ENCODE measurements at places on chromosomes 11 and 22. TPM values are rescaled to one million over a fixed set of nuclear protein-coding genes. Genes with fewer than 3 reads are reported as not detected.

- DNase-seq: no peak
Observed at GRCh38 chr11:67291481-67292381, 2.6 kb downstream of the ANKRD13D start.

DNA sequence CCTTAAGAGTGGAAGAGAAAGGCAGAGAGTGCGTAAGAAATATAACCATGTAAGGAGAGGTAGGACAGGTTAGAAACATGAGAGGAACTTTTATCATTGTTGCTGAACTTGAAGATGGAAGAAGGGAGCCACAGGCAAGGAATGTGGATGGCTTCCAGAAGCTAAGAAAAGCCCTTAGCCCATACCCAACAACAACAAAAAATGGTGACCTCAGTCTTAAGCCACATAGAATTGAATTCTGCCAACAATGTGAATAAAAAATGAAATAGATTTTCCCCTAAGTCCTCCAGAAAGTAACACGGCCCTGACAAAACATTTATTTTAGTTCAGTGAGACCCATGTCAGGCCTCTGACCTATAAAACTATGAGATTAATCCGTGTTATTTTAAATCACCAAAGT lies 767.3 kb downstream of the FAM181B start:
- no peak for DNase-seq

Gene CYP2R1
- 17.3 TPM for total RNA-seq

- no peak for DNase-seq
Observed at GRCh38 chr11:46299451-46299961, 22.0 kb downstream of the CREB3L1 start.

DNA sequence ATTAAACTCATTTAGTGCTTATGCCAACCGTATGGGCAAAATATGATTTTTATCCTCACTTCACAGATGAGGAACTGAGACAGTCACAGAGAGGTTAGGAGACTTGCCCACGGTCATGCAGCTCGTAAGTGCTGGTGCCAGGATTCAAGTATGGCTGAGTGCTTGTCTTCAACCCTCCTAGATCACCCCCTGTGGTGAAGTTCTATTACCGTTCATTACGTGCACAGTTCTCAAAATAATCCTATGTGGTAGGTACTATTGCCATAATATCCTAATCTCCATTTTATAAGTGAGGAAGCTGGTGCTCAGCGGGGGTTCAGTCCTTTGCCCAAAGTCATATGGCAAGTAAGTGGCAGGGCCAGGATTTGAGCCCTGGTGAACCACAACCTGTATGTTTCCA lies 1.5 kb downstream of the MIEF1 start:
- no peak for DNase-seq

DNA sequence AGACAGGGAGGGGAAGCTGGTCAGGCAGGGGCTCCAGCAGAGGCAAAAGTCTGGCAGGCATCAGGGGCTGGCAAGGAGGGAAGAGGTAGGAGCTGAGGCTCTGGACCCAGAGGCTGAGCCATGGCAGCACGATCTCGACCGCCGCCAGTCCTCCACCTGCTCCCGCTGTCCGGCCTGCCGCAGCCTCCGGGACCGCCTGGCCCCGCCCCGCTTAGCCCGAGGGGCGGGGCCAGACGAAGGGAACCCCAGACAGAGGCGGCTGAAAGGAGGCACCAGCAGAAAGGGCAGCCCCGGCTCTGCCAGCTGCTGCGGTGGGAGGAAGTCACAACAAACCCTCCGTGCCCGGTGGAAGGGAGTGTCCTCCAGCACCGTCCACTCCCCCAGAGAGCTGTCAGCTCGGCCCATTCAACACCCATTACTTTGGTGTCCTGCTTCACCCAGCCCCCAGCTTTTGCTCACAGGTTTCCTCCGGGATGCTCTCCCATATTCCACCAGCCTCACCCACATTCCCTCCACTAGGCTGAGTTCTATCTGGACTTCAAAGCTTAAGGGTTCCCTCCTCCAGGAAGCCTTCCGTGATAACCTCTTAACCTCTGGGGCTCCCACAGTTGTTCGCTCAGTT lies at the start of gene MFNG:
Gene MFNG (minus strand): TSS at position 161 of the 622 bp plus-strand sequence. CDS start 207 bp downstream, outside the sequence.
- DNase-seq: peak; percentile 74

DNA sequence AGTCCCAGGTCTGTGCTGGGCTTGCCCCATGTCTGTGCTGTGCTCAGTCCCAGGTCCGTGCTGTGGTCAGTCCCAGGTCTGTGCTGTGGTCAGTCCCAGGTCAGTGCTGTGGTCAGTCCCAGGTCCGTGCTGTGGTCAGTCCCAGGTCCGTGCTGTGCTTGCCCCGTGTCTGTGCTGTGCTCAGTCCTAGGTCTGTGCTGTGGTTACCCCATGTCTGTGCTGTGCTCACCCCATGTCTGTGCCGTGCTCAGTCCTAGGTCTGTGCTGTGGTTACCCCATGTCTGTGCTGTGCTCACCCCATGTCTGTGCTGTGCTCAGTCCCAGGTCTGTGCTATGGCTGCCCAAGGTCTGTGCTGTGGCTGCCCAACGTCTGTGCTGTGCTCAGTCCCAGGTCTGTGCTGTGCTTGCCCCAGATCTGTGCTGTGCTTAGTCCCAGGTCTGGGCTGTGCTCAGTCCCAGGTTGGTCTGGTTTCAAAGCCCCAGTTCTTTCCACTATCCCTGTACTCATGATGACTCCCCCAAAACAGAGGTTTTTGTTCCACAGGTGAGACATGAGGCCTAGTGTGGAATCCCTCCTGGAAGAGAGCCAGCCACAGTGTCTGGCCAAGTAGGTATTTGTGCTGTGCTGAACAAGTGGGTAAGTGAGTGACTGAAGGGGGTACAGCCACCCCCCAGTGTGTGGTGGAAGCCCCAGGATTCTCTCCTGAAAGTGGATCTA lies 34.8 kb downstream of the IRAG1 start:
- no peak for DNase-seq

DNA sequence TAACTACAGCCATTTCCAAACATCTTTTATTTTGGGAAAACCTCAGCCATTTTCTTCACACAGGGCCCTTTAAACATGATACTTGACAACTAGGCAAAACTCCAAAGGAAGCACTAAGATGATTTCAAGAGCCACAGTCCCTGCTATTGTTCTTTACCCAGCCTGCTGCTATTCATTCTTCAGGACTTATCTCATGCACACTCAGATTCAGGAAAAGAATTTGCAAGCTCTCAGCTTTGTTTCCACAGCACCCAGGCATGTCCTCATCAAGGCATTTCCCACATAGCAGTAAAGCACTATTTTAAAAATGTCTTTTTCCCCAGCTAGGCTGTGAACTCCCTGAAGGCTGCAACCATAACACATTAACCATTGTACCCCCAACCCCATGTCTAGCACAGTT lies 609.3 kb upstream of the CCDC90B start:
- DNase-seq: no peak

DNA sequence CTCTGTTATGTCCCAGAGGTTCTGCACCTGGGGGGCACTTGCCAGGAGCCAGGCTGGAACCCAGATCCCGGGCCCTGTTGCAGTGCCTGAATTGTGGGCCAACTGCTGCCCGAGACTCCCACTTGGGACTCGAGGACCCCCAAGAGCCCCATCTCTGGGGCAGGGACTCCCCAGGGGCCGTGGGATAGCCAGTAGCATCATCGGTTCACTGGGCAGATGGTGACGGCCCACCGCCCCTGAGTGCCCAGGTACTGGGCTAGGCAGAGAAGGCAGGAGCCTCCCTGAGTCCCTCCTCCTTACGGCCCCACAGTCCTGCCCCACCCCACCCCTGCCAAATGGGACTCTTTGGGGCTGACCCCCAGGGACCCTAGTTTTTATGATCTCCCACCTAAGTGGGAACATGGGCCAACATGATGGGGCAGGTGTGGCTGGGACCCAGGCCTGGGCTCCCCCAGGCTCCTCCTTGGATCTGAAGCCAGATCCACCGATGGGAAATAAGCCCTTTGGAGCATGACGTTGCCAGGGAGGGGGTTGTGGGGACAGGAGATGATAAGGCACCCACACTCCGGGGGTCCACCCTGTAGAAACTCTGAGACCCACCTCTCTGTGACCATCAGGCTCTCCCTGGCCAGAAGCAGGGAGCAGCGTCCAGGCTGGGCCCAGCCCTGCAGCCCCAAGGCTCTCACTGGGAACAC lies 94.5 kb upstream of the FGF3 start:
- no peak for DNase-seq

GRCh38 chr11:8035200-8035855 lies 45.7 kb upstream of the TUB start:
- DNase-seq: no peak

Gene PKDREJ
- total RNA-seq: 0.04 TPM

Gene RAG1
- total RNA-seq: 5.8 TPM

Gene SLC25A18
- total RNA-seq: 0.53 TPM

Gene ROBO3
- total RNA-seq: 18.5 TPM

- no peak for DNase-seq
Observed at GRCh38 chr11:45304992-45305335, 18.8 kb upstream of the SYT13 start.

DNA sequence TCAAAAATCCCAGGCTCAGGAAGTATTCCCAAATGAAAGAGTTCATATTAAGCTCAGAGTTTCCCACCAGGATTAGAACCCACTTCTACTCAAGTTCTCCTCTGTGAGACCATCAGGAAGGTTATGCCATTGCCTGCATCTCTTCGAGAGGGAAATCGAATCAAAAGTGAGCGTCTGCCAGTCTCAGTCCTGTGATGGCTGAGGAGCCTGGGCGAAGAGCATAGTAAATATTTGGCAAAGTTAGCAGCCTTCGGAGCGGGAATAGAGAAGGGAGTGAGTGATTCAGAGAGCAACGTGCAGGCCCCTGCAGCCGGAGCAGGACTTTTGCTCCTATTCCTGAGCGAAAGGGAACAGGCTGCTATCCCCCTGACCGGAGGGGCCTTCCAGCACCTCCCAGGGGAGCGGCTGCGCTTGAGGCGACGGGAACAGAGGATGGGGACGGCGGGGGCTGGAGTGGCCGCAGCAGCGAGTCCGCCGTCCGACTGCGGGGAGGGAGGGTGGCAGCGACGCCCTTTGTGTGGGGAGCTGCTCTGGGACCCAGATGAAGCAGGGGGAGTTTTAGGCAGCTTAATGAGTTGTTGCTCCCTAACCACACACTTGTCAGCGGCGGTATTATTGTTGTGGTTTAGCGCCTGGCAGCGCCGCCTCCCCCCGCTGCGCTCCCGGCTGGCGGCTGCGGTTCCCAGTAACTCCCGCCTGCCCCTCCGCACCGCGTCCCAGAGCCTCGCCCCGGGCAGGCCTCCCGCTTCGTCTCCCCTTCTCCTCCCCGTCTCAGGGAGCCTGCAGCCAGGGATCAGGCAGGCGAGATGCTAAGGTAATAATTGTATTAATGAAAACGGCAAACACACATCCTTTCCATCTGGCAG lies 21.7 kb upstream of the NRGN start:
- DNase-seq: peak; percentile 28

DNA sequence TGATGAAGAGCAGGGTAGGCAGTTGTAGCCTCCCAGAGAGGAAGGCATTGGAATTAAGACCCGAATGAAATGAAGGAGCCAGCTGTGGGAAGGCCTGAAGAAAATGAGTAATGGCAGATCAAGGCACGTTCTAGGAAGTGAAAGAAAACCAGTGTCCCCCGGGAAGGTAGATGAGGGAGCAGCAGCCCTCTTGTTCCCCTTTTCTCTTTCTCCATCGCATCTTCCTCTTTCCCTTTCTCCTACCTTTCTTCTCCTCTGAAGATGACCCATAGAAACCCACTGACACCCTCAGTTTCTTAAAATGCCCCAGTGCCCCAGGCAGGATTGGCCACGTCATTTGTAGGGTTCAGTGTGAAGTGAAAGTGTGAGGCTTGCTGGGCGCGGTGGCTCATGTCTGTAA lies 172.6 kb upstream of the SEZ6L start:
- no peak for DNase-seq

- no peak for DNase-seq
Observed at GRCh38 chr11:41284354-41284753, 175.1 kb downstream of the LRRC4C start.

- no peak for DNase-seq
Observed at GRCh38 chr11:23280088-23280487, 419.8 kb upstream of the CCDC179 start.

- DNase-seq: no peak
Observed at GRCh38 chr22:19824212-19824925, 30.3 kb downstream of the GNB1L start.

DNA sequence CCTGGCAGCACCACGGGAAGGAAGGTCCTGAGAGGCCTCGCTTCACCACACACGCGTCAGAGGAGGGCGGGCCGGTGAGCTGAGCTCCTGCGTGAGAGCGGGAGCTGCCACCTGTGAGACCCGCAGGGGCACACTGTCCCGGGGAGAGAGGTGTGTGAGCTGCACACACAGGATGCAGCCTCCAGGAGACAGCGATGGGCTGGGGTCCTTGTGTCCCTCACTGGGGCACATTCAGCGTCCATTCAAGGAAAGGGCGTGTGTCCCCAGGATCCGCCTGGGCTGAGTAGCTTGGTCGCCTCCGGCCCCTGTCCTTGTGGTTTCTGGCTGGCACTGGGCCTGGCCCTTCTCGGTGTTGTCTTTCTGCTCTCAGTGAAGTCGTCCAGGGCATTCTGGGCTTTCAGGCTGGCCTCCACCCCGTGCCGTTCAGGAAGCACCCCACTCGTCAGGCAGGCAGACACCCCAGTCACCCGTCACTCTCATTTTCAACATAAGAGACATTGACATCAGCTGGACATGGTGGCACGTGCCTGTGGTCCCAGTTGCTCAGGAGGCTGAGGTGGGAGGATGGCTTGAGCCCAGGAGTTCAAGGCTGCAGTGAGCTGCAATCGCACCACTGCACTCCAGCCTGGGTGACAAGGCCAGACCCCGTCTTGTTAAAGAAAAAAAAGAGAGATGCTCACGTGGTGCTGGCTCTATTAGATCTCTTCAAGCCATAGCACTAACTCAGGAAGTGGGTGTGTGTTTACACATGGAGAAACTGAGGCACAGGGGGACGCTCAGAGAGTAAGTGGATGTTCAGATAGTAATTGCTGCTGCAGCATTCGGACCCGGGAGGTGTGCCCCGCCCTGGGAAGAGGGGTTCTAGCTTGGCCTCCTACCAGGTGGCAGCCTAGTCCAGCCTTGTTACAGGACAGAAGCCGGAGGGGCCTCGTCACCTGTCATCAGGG lies 1081.6 kb downstream of the BRD1 start:
- no peak for DNase-seq

Gene PAFAH1B2
- 59.8 TPM for total RNA-seq

- peak; percentile 31 for DNase-seq
Observed at GRCh38 chr11:60183591-60184205, 815 bp upstream of the MS4A6A start.

GRCh38 chr11:36425561-36426081 lies 84.5 kb downstream of the TRAF6 start:
- peak; percentile 50 for DNase-seq

Gene CDKN1C
- total RNA-seq: 198 TPM

- DNase-seq: peak; percentile 7
Observed at GRCh38 chr11:33588056-33588455, 112.6 kb downstream of the C11orf91 start.

GRCh38 chr11:2539371-2540222 lies 94.8 kb downstream of the KCNQ1 start:
- DNase-seq: peak; percentile 75

- no peak for DNase-seq
Observed at GRCh38 chr11:1625541-1625940, 3.6 kb upstream of the KRTAP5-4 start.

Gene CCND1
- 52.3 TPM for total RNA-seq

Gene VEGFB
- 54.0 TPM for total RNA-seq

DNA sequence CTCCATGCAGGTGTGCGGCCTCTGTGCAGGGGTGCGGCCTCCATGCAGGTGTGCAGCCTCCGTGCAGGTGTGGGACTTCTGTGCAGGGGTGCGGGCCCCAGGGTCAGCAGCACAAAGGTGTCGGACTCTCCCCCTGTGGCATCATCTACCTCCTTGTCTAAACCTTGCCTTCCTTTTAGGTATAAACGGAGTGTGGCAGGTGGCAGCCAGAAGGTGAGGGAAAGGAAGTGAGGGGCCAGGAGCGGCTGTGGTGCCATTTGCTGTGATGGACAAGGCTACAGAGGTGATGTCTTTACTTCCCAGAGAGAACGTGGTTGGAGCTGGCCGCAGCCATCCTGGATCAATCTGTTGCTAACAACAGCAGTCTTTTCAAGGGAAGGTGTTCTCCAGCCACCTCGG lies 9.1 kb downstream of the GAL start:
- DNase-seq: no peak

Gene KRTAP5-10
- not detected for total RNA-seq

Measured in muscle of leg (tissue), 16 donors.